Stimulated activated CD8-positive, alpha-beta memory T cell treated with anti-CD3 and anti-CD28 coated beads, Interleukin-4, amount 100 ng/mL, for 1 hour (primary cell): ENCODE measurements at places on chromosomes 7 and 10.

DNA sequence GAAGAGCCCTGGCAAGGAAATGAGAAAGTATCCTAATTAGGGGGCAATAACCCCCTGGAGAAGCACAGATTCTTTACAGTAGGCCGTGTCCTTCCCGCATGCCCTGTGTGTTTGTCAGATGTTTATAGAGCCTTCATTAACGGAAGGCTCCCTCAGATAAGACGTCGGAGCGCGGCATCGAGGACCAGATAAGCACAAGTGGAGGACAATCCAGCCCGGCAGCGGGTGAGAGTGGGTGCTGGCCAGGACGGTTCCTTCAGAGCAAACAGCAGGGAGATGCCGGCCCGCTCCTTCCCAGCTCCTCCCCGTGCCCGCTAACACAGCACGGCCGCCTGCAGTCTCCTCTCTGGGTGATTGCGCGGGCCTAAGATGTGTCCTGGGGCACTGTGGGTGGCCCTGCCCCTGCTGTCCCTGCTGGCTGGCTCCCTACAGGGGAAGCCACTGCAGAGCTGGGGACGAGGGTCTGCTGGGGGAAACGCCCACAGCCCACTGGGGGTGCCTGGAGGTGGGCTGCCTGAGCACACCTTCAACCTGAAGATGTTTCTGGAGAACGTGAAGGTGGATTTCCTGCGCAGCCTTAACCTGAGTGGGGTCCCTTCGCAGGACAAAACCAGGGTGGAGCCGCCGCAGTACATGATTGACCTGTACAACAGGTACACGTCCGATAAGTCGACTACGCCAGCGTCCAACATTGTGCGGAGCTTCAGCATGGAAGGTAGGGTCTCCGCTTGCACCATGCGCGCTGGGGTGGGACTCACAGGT is at the start of gene GDF2:
Gene GDF2, plus strand, starts transcription at position 155 of the 762 bp plus-strand sequence. Its CDS starts 215 bp downstream, at position 370.
- DNase-seq: no peak

DNA sequence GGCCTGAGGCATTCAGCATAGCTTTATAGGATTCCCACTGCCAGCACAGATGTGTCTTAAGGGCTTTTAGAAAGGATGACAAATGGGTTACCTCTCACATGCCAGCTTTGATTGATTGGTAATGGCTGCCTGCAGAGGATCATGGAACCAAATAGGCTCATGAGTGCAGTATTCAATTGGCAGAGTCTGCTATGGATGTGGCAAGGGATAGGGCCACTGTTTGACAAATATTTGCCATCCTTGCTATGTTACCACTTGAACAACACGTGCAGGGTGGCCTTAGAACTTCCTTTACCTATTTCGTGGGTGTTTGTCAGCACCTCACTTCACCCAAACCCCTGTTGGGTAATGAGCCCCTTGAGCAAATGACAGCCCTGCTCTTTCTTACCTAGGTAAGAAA is 139.2 kb downstream of the C10orf105 start:
- no peak for DNase-seq

DNA sequence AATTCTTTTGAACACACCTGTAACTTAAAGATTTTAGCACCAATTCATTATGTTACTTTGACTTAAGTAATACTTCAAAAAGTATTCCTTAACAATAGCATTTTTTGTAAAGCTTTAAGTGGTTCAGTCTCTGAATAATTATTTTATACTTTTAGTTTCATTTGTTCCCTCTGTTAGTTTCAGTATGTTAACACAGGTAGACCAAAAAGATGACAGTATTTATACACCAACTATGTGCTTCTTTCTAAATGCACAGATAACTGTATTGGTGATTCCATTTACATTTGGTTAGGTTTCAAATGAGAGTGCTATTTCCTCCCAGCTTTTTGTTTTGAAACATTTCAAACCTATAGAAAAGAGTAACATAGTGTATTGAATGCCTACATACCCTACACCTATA is 14.0 kb downstream of the RALA start:
- DNase-seq: no peak

DNA sequence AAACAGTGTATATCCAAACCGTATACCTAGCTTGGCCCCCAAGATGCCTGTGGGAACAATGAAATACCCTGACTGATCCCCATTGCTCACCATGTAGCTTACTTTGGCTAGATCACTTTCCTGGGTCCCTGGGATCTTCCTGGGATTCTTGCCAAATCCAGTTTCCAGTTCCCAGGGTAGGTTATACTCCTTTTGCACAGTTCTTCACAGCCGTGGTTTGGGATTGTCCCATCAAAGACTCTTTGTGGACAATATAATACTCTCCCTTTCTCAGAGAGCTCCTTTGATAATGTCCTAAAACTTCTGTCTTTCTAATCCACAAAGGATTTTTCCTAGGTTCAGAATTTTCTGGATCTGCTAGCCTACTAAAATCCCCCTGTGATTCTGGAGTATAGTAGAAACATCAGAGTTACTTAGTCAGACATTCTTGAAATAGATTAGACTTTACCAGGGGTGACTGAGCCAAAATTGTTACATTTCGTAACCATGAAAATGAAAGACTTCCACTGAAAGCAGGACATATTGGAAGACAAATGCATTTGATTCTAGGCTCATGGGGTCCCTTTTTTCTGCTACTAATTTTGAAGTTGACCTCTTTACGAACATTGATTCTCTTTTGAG is 388.3 kb upstream of the ETV1 start:
- no peak for DNase-seq

DNA sequence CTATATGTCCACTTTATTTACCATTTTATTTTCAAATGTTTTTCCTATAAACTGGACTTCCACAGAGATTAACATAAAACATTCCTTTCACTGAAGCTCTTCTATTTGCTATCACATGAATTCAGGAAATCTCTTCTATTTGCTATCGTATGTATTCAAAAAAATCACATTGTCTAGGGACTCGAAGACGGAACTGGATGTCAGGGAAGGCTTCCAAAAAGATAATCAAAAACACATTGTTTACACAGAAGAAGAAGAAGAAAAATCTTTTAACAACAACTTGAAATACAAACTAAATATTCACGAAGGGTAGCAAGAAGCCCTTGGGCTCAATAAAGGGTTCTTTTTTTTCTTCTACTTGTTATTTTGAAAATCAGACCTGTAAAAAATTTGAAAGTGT is 426.1 kb upstream of the LRRN3 start:
- DNase-seq: no peak

- no peak for DNase-seq
These were observed 90.4 kb downstream of the HIPK2 start for GRCh38 chr7:139687211-139687954.

DNA sequence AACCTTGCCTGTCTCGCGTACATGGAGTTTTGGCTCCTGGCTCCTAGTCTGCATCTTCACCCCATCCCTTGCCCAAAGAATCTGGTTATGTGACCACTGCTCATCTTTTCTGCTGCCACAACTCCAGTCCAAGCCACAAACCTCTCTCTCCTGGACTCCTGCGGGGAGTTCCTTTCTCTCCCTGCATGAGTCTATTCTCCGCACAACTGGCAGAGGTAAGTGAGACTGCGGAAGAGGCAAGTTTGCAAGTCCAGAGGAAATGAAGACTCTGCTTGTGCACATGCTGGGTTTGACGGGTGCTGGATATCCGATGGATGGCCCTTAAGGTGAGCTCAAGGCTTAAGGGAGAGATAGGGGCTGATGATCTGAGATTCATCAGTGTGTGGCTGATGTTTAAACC is 61.0 kb downstream of the TRUB1 start:
- no peak for DNase-seq

DNA sequence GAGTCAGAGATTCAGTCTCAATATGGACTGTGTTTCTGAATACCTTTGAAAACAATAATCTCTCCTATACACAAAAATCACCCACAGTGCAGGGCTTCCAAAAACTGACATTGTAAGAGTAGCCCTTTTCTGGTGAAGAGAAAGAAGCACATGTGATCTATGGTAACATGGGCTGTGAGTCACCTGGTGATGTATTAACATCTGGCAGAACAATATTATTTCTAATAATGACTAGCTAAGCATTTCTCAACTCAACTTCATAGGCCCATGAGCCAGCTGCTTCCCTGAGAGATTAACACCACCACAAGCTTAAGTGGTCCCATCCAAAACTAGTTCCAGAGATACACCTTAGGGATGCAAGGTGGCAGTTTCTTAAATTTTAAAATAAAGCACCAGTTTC is 331.0 kb upstream of the NRP1 start:
- no peak for DNase-seq

- no peak for DNase-seq
These were observed 114.3 kb downstream of the SEMA3C start for GRCh38 chr7:80804589-80804988.

DNA sequence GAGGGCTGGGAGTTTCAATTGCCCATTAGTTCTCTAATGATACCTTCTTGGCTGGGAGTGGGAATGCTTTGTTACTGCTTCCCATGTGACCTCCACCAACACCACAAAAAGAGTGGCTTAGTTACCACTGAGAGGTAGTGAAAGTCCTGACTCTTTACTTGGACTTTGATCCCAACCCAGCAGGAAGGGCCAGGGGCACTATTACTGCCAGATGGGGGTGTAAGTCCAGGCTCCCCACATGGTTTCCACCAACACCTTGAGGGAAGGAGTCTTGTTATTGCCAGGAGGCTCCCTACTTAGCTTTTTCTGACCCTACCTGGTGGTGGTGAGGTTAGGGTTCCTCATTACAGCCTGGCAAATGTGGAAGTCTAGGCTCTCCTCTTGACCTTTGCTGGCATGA is 11.4 kb downstream of the GGCT start:
- DNase-seq: no peak

DNA sequence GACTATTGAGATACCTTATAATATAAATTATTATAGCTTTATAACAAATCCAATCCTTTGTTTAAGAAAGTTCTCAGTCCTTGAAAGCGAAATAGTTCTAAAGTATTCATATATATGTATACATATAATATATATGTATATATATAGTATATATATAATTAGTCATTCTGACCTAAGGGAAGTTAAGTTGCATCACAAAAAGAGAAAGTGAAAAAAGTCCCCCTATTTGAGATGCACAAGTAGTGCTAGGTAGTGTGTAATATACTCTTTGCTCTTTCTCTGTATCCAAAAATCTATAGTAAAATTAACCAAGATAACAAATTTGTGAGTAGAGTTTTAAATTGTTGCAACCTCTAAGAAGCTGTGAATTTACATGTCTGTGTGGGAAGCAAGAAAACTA is 13.3 kb upstream of the IFIT1B start:
- no peak for DNase-seq

DNA sequence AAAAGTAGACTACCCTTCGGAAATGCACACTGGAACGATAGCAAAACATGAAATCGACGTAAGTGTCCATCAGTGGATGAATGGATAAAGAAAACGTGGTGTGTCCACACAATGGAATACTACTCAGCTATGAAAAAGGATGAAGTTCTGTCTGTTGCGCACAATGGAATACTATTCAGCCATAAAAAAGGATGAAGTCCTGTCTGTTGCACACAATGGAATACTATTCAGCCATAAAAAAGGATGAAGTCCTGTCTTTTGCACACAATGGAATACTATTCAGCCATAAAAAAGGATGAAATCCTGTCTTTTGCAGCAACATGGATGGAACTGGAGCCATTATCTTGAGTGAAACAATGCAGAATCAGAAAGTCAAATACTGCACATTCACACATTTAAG is 591.8 kb downstream of the PTPRN2 start:
- no peak for DNase-seq

GRCh38 chr7:101020444-101020843 is 563 bp downstream of the MUC17 start:
- DNase-seq: no peak

- DNase-seq: no peak
These were observed 16.2 kb downstream of the DUSP5 start for GRCh38 chr10:110513949-110514348.

DNA sequence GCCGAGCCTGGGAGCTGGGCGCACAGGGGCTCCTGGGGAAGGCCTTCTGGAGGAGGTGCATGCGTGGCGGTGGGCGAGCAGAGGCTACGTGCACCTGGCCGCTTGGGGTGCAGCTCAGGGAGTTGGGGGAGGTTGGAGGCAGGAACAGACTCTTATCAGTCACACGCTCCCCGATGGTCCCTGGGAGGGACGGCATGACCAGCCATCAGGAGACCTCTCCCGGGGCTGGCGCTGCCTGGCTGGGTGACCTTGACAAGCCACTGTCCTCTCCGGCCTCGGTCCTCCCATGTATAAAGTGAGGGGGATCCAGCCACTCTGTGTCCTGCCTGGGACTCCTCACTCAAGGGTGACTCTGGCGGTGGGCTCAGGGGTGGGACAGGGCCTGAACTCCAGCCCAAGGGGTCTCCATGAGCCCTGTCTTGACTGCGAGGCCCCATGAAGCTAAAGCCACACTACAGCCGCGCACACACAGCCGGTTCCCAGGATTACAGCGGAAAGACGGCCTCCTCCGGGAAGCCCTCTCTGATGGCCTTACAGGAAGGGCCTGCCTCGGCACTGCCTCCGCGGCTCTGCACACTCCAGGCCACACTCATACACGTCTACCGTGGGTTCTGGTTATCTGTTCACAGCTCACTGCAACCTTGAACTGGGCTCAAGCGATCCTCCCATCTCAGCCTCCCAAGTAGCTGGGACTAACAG is 2.3 kb downstream of the TMEM184A start:
- no peak for DNase-seq

DNA sequence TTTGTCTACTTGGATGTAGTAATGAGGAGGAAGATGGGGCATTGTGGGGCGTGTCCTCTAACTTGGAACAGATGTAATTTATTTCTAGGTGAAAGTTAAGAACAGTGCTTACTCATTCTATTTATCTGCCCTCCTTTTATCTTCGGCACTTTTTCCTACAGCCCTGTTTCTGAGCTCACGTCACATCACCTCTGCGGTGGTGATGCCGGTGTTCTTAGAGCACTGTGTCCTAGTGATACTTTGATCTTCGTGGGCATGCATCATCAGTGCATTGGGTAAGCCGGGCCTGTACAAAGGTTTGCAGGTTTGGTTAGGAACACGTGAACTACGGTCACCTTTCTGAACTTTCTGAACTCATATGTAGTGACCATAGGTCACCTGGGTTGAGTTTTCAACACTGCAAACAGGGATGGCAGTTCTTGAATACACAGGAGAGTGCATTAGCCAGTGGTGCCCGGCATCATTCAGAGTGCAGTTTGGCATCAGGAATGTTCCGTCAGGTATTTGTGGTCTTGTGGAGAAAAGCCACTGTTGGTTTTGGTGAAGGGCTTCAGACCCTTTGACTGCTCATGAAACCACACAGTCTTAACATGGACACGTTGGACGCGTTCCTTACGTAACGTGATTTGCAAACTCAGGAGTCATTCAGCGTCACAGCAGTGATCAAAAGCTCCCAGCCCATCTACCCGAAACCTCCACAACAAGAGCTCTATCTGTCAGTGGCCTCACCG is 5.6 kb downstream of the POR start:
- DNase-seq: no peak

GRCh38 chr10:125409756-125410155 is 249.4 kb upstream of the CTBP2 start:
- no peak for DNase-seq

- DNase-seq: no peak
These were observed 1169.9 kb downstream of the TYW1 start for GRCh38 chr7:68166525-68166924.

DNA sequence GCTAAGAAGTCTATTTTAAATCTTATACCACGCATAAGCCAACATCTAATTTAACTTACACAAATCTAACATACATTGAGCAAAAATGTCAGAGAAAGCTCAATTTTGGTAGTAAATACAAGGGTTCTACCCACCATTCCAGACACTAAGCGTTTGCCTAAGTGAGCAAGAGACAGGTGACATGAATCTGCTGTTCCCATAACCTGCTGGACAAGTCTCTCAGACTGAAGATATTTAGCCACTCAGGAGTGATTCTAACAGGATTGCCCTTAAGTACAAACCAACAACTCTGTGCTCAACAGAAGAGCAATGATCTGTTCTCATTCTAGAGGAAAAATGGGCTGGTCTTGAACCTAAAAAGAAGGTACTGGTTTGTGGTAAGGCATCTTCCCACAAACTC is 18.8 kb downstream of the EZH2 start:
- DNase-seq: no peak
